CD4-positive, alpha-beta T cell treated with Interleukin-4 for 4 hours (primary cell): ENCODE measurements at places on chromosomes 11 and 22.

- DNase-seq = peak; percentile 10
Measured at GRCh38 chr11:44036811-44037657, 10.7 kb upstream of the ACCSL start.

DNA sequence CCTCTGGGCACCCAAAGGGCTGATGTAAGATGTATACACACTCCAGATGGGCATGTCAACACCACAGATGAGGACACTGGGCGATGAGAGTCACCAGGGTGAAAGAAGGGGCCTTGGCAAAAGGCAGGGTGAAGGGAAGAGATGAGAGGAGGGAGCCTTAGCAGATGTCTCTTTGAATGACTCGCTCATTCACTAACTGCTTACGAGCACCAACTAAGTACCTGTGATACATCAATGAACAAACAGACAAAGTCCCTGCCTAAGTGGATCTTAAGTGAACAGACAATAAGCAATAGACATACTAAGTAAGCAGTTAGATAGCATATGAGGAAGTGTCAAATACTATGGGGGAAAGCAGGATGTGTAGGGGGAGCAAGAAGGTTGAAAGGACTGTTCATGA is 7.5 kb downstream of the ME3 start:
- no peak for DNase-seq

DNA sequence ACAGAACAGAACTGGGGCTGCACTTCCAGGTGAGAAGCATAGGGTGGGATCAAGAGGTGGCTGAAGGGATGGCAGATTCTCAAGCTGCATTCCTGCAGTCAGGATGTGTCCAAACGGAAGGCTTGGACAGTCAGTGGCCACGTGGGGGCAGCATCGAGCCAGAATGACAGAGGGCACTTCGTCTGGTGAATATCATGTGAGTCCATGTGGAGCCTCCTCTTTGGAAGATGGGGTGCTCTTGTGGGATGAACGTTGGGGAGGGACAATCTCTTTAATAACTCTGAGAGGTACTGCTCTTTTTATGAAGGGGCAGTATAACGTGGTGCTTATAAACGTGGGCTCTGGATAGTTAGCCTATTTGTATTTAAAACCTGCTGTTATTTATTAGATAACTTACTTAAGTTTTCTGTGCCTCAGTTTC is 154.9 kb upstream of the NAV2 start:
- DNase-seq = peak; percentile 61

DNA sequence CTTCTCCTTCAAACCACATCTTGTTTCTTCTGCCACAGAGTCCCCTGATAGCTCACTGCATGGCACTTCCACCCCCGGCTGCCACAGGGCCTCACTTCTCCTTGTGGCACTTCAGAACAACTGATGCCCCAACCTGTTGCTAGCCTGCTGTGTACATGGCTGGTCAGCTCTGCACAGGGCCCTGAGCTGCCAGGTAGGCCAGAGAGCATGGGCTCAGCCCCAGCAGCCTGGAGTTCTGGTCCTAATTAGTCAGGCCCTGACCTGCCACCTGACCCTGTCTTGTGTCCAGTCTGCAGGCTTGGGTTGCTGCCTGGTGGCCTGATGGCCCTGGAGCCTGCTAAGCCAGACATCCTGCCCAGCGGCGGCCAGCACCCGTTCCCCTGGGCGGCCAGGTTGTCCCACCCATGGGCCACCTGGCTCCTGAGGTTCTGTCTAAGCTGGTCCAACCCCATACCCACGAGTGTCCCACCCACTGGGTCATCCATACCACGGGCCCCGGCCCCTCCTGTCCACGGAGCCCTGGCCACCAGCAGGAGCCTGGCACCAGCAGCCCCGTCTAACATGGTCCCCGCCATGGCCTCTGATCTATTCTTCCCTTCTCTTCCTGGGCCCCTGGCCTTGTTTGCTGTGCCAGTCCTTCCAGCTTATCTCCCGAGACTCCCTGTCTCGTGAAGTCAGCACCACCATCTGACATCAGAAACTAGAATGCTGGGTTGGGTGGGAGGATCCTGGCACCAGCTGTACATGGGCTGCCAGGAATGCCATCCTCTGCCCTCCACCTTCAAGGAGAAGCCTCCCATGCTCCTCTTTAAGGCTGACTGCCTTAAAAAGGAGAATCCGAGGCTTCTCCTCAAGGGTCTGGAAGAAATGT is 3.1 kb upstream of the CERK start:
- DNase-seq = no peak
